ENCODE measurements at places on chromosomes 4 and X.
A peak's percentile ranks its signal among the peaks of the same experiment; 100 is the strongest.

DNA sequence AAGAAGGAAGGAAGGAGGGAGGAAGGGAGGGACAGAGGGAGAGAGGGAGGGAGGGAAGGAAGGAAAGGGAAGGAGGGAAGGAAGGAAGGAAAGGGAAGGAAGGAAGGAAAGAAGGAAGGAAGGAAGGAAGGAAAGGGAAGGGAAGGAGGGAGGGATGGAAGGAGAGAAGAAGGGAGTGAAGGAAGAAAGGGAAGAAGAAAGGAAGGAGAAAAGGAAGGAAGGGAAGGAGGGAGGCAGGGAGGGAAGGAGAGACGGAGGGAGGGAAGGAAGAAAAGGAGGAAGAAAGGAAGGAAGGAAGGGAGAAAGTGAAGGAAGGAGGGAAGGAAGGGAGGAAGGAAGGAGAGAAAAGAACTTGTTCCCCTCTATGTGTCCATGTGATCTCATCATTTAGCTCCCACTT is 465.0 kb downstream of the KCTD8 start:
- no peak for DNase-seq

- DNase-seq = no peak
These were observed 945.0 kb upstream of the INTU start for GRCh38 chr4:126687655-126688358.

GRCh38 chrX:10393899-10394298 is 226.5 kb downstream of the MID1 start:
- DNase-seq = no peak

GRCh38 chr4:77367638-77368037 is 210.6 kb downstream of the CCNG2 start:
- DNase-seq = no peak

- no peak for DNase-seq
These were observed 105.0 kb downstream of the HNRNPD start for GRCh38 chr4:82268826-82269193.

- peak; percentile 18 for DNase-seq
These were observed 1.5 kb downstream of the KLF8 start for GRCh38 chrX:56233682-56234081.

GRCh38 chr4:38241541-38241940 is 281.3 kb downstream of the PTTG2 start:
- DNase-seq = no peak

DNA sequence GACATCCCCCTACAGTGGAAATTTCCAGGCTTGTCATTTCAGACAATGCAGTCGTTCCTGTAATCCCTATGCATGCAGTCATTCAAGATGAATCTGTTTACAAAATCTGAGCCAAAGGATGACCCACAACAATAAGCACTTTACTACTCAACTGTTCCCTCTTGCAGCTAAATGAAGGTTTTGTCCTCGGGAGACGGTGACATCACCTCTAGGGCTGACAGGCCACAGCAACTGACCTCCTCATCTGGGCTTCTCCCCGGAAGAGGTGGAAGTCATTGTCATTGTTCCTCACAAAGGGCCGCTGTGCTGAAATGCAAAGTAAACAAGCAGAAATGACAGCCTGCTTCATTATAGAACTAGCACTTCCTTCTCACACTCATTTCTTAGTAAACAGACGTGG is 29.2 kb downstream of the CLRN2 start:
- DNase-seq = no peak

- DNase-seq = no peak
These were observed 168.9 kb downstream of the CBR4 start for GRCh38 chr4:168841000-168841671.

DNA sequence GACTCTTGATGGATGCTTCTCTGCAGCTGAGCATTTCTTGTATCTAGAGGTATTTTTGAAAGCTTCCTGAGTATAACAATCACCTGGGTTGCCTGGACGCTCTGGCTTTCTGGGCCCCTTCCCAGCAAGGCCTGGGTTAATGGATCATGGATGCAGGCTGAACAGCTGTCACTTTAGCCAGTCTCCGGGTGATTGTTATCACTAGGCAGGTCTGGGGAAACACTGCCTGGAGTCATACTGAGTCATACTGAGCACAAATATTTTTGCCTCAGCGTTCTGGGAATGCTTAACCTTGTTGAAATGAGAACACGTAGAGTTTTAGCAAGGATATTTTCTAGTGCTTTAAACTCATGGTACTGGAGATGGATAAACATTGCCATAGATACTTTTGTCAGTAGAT is 102.6 kb downstream of the PHEX start:
- DNase-seq = no peak

- no peak for DNase-seq
These were observed 620 bp downstream of the IL9R start for GRCh38 chrX:155998116-155998515.

GRCh38 chr4:19557161-19557560 is 694.5 kb upstream of the SLIT2 start:
- no peak for DNase-seq

DNA sequence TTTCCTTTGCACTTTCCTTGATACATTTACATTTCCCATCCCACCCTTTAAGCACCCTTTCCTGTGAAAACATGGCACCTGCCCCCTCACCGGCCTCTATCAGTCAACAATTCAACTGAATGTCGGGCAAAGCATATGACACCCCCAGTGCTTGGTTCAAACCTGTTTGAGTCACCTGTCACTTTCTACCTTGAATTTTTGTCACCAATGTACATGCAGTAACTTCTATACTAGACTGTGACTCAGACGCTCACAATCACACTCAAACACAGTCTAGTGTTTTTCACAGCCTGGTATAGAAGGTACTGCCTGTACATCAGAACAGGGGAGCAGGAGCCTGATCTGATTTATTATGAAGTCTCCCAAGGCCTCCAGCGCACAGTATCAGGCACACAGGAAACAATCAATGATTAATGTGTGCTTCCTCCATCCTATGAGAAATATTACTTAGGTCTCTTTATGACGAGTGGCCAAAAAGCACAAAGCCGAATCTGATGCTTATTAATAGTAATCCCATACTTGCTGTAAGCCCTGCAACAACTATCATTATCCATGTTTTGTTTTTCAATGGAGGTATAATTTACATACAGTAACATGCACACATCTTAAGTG is 49.2 kb upstream of the FAM9C start:
- no peak for DNase-seq

GRCh38 chr4:62644372-62644771 is 1444.2 kb downstream of the ADGRL3 start:
- no peak for DNase-seq

GRCh38 chr4:152344001-152344400 is 191.9 kb downstream of the FBXW7 start:
- DNase-seq = no peak

DNA sequence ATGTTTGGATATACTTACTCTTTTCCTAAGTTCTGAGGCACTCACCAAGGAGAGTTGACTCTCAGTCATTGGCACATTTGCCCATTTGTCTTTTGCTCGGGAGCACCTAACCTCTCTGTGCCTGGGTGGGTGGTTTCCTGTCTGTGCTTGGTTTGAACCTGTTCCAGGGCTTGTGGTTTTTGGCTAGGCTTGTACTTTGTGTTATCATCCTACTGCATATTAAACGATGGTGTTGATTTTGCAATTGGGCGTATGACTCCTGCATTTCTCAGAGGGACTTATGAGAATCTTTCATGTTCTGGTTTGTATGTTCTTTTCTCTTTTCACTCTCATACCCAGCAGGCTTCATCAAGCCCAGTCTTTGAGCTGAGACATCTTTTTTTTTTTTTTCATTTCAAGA is 161.7 kb downstream of the BTC start:
- DNase-seq = no peak

DNA sequence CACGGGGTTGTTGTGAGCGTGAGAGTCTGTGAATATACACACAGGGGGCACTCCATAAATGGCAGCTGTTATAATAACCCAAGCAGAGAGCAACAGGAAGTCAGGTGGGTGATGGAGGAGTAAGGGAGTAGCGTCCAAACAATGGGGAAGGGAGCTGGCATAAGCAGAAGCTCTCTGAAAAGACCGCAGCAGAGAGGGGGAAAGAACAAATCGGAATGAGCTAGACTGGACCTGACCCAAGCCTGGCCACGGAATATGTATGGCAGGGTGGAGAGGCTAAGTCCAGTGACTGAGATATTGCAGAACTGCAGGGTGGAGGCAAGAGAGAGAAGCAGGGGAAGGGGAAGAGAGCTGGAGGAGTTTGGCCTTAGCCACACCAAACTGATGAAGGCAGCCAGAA is 6.5 kb upstream of the GJB1 start:
- DNase-seq = no peak

DNA sequence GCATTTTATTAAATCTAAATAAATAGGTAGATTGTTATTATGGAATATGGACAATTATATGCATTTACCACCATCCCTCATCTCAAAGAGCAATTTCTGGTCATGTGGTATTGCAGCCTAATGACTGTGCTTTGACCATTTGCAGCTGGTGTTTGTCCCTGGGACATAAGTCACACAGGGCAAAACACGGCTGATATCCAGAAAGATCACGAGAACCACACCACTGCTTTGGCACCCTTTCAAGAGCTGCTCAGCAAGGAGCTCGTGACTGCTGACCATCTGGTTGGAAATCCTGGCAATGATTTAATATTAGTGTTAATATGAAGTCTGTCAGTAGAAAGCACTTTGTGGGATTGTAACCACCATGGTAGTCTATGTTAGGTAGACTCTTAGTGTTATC is 545.0 kb downstream of the GBA3 start:
- no peak for DNase-seq
